NCI-H748 treated with DMSO at 0.1 percent for 48 hours (cell line): ENCODE measurements at places on chromosomes 3 and 15.

- DNase-seq: no peak
These were observed 5.9 kb upstream of the ABHD6 start for GRCh38 chr3:58231666-58232065.

DNA sequence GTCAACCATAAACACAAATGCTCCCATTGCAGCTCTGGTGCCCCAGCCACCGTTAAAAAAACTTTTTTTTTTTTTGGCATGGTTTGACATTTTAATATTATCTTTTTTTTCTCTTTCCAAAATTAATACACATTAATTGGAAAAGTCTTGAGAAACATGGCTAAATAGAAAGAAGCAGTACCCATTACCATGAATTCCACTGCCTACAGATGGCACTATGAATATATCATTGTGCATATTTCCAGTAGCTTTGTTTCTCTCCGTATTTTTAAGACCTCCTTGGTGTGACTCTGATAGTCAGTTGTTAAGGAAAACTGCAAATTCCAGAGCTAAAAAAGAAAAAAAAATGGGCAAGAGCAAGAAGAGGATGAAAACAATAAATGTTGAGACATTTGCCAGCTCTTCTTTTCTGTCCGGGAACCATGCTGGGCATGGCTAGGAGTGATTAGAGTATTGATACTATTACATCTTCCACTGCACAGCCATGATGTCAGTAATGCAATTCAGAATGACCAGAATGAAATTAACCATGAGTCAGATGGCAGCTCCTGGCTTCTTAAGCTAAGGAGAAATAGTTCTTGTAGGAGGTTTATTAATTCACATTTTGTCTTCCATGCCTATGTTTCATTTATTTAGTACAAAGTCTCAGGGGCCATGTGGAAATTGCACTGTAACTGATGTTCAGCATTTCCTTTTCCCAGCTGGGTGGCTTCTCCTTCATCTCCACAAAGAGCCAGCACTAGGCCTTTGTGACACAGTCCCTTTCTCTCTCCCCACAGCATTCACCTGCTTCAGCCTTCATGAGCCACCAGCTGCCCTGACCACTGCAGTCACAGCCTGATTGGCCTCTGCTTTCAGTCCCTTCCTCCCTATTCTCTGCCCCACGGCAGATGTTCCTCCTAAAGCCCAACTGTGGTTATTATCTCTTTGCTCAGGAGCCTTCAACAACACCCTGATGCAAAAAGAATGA, 31.8 kb downstream of the SLC7A14 start:
- no peak for DNase-seq

DNA sequence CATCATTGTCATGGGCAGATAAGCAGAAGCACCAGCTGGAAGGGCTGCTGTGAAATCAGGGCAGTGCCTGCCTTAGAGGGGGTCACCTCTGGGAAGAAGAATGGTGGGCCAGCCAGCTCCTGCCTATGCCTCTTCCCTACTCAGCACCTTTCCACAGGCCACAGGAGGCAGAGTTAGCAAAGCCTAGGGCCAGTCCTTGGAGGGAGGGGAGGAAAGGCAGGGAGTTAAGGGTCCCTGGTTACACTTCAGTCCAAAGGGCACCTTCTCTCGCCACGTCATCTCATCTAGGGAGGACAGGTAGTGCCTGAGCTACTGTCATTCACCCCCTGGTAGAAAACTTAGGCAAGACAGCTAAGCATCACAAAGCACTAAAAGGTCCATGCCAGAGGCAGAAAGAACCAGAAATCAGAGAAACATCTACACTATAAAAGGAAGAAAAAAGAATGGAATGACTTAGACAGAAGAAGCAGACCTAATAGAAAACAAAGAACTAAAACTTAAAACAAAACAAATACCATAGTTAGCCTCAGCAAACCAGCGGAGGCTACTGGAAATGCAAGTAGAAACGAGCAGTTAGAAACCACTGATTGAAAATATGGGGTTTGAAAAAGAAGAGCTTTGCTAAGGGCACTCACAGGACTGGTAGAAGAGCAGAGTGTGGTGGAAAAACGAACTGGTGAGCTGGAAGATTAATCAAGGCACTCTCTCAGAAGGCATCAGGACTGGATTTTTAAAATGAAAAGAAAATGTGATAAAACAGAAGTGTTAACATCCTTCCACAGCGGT, 84.2 kb downstream of the OSBPL10 start:
- DNase-seq: no peak

DNA sequence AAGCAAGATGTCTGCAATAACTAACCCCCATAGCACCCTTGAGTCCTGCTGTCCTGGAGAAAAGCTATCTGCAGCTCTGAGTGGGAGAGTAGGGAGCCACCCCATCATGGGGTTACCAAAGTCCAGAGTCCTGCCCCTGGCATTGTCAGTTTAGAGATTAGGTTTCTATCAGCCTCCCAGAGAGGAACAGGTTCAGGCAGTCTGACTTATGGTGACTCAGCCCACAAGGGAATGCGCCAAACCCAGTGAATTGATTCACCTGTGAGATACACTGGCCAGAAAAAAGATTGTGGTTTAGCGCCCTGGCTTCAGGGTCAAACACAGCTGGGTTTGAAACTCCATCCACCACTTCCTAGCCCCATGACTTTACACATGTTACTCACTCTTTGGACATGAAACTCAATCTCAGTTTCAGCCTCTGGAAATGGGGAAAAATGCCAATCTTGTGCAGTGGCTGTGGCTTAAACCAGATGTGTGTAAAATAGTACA, 263.6 kb upstream of the HES1 start:
- DNase-seq: no peak

DNA sequence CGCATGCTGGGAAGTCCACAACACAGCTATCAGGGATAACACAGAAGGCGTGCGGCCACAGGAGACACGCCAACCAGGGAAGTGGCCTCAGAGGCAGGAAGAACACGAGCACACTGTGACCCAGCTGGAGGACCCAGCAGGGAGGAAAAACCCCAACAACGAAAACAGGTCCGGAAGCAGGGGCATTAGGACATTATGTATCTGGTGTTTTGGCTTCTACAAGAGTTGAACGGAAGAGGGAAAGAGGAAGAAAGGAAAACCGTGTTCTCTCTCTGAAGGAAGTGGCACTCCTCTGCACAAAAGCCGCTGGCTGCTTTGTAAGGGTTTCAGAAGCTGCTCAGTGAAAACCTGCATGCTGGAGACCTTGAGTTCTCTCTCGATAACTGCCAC, 61.8 kb downstream of the HACD2 start:
- DNase-seq: no peak

DNA sequence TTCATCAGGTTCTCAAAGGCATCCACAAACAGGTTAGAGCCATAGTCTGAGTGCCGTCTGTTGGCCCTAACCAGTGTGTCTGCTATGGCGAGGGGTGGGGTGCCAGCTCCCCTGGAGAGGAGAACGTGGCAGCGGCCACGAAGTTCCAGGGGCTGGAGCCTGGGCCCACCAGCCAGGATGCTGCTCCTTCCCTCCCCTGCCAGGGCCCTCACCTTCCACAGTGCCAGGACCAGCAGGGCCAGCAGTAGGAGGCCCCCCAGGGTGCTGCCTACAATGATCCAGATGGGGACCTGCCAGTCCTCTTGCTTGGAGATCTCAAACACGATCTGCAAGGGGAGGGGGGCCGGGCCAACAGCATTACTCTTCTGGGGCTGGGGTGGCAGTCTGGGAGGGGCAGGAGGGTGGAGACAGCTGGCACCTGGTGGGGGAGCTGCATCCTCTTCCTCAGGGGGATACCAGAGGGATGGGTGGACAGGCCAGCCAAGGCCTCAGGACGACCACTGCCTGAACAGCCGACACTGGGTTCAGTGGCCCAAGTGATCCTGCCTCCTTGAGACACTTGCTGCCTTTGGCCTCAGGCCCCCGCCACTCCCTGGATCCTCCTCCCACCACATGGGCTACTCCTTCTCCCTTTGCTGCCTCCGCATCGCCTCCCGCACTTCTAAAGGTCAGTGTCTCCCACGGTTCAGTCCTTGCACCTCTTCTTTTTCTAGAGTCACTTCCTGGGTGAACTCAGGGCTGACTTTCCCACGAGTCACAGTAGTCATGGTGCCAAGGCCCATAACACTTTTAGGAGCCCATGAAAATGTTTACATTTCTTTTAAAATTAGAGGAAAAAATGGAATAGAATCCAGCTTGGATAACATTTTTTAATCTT, 26.3 kb downstream of the FEM1B start:
- DNase-seq: no peak

DNA sequence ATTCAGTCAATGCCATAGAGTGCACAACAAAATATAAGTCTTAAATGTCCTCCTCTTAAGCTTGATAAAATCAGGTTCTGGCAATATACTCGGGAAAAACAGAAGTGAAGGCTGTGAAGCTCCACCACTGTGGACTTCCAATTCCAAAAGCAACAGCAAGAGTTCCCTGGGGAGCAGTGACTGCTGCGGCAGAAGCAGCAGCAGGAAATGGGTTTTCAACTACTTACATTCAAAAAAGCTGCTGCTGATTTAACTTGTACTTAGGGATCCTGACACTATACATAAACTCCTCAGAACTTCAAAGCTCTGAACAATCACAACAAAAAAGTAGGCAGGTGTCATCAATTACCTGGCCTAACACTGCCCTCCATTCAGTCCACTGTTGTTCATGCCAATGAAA, 4.7 kb downstream of the CEP152 start:
- DNase-seq: no peak

- DNase-seq: no peak
These were observed 417.6 kb upstream of the RGMA start for GRCh38 chr15:93506646-93507045.

GRCh38 chr3:57068437-57069089, 8.1 kb downstream of the SPATA12 start:
- no peak for DNase-seq

- DNase-seq: no peak
These were observed 55.1 kb downstream of the NGLY1 start for GRCh38 chr3:25728101-25728500.

DNA sequence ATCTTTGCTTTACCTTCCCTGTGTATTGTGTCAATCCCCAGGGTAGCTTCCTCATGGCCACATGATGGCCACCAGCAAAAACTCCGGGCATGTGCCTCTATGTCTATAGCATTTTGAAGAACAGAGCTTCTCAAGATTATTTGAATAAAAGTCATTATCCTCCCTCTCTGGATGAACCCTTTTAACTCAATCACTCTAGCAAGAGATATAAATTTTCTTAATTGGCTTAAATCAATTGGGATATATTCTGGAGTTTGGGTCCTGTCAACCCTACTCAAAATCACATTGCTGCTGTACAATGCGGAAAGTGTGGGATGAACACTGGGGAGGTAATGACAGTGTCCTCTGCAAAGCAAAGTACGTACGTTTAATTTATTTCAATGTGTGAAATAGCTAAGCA, 370.6 kb upstream of the LRRC3B start:
- DNase-seq: no peak

DNA sequence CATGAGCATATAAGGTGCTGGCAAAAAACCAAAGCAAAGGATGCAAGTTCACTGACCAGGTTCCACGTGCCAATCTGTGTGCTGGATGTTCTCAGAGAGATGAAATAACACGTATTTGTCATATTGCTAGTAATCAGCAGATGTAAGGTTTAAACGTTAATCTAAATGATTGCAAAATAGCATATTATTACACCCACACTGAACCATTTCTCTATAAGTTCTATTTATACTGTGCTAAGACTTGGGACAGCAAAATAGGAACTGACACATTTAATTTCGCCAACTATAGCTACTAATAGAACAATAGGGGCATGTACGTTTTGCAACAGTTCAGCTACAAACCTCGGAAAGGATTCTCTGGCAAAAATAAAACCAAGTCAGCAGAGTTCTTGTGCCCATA, 350.3 kb upstream of the ZNF385D start:
- DNase-seq: no peak

- no peak for DNase-seq
These were observed 813.3 kb downstream of the NR2F2 start for GRCh38 chr15:97143592-97144376.

DNA sequence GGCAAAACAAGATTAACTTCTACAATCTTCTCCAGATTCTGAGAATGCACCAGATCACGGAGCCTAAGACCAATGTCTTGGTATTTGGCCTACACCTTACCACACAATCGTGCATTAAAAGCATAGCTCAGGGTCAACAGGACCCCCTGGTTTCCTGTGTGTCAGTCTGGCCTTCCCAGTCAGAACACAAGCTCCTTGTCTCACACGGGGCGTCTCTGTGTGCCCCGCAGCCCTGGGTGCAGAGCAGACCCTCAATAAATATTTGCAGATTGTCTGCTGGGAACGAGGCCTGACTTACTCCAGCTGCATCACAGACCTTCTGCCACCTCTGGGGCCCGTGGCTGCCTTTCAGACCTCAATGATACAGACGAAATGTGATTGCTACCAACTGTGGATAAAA, 82.5 kb upstream of the CTNNB1 start:
- no peak for DNase-seq

DNA sequence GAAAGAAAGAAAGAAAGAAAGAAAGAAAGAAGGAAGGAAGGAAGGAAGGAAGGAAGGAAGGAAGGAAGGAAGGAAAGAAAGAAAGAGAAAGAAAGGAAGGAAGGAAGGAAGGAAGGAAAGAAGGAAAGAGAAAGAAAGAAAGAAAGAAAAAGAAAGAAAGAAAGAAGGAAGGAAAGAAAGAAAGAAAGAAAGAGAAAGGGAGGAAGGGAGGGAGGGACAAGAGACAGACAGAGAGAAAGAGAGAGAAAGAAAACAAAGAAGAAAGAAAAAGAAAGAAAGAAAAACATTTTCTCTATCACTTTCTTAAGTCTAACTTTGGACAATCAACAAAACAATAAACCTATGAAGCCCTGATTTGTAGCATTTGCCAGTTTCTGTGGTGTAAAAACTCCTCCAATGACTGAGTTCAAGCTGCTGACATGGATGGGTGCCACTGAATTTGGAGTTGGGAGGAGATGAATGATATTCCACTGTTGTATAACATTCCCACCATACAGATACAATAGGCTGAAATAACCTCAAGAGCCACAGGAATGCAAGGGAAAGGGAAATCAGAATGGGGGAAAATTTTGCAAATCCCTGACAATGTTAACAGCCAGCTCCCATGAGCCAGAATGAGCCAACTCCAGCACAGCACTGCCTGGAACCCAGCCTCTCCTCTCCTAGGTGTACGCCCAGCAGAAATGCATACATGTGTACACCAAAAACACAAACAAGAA, 15.0 kb upstream of the RTP3 start:
- no peak for DNase-seq

DNA sequence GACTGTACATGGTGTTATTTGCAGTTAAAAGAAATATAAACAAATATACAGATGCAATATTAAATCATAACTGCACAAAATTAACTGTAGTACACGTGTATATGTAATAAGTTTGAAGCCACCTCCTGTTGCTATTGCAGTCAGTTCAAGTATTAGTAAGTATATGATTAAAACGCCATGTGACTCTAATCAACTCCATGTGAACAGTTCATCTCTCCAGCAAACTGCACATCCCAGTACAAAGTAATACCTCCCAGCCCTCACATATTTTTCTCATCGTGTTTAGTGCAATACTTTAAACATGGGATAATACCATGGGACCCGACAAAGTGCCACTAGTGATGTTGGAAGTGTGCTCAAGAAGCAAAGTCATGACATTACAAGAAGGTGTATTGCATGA, 34.6 kb downstream of the PDCD10 start:
- DNase-seq: no peak

DNA sequence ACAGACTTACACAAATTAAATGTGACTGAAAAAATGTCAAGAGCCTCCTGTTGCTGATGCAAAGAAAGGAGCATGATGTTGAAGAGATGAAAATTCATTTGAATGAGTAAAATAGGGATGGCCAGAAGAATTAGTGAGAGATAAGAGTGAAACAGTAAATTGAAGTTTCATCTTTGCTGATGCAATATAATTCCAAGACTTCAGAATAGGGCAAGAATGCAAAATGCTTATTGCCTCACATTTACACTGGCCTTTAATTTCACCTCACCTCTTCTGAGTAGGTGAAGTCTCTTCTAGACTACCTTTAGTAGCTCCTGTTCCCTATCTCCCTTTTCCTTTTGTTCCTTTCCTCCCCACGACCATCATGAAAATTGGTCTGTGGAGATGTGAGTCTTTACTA, 15.3 kb upstream of the MAPK6 start:
- no peak for DNase-seq
